ENCODE measurements at places on chromosomes 3 and 15.

DNA sequence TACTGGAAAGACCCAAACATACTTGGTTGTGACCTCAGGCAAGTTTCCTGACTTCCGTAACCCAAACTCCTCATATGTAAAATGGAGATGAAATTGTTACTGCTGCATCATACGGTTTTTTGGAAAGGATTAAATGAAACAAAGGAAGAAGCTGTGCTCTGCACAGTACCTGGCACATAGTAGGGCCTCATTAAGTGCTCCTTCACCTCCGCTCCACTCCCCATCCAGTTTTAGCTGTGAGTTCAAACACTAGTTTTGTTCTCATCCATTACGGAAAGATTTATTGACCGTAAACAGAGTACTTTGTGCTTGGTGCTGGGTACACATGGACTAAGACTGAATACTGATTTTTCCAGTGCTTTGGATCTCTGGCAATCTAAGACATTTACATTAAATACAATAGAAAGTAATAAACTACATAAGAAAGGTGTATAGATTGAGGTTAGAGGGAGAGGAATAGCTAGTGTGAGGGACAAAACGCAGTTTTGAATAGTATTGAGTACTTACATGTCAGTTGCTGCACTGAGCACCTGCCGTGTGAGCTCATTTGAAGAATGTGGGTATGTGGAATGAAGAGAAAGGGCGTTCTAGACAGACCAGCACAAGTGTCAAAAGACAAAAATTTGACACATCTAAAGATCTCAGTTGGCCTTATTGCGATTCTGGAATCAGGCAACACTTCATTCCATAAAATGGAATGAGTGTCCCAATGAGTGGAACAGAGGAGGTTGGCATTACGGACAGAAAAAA is 594 bp upstream of the ICE2 start:
- peak; percentile 33 for DNase-seq

DNA sequence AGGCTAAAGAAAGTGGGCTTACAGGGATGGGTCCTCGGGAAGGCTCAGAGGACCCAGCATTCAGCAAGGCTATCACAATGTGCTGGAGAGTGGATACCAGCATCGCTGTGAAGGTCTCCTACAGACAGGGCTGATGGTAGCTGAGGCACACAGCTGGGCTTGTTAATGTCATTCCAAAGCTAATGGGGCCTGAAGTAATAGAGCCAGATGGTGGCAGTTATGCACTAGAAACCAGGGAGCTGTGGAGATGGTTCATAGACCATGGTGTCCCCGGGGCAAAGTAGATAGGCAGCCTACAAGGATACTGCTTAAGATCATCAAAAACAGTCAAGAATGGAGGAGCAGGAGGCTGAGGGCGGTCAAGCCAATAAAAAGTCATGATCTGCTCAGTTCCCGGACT is 24.8 kb upstream of the BOC start:
- DNase-seq: no peak

DNA sequence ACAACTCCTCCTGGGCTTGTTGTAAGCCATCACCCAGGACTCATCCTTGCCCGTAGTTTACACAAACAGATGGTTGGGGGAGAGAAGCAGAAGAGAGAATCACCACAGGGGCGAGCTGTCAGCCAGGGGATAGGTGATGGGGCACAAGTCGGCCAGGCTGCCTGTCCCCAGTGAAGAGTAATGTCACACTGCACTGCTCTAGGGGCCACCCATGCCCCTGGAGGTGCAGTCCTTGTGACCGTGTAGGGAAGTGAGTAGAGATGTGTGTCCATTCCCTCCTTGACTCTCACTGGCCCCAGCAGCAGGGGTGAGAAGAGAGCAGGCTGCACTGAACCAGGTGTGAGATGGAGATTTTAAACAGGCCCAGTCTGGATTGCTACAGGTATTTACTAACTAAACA is 17.1 kb upstream of the PRSS50 start:
- DNase-seq: no peak

- no peak for DNase-seq
These were observed 182.7 kb upstream of the DCBLD2 start for GRCh38 chr3:99084156-99084555.

- DNase-seq: no peak
These were observed 586.4 kb downstream of the GRM7 start for GRCh38 chr3:7447197-7447769.

GRCh38 chr15:42726114-42726513 is 10.8 kb downstream of the CDAN1 start:
- DNase-seq: no peak

GRCh38 chr15:39127925-39128617 is 452.8 kb upstream of the THBS1 start:
- DNase-seq: peak; percentile 57

DNA sequence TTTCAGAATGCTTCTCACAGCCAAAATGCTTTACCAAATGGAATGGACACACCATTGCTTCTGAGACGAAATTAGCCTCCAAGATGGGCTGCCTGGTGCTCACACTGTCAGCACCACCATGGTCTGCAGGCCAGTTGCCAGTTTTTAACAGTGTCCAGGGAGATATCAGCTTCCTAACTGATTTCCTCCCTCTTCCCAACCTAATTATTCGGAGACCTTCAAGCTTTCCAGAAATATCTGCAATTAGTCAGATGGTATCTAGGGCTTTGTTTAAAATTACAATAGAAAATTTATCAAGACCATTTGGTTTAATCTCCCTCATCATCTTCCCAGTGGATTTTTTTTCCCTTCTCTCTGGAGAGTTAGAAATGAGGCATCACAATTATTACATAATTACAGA is 287.5 kb downstream of the ZPLD1 start:
- no peak for DNase-seq

DNA sequence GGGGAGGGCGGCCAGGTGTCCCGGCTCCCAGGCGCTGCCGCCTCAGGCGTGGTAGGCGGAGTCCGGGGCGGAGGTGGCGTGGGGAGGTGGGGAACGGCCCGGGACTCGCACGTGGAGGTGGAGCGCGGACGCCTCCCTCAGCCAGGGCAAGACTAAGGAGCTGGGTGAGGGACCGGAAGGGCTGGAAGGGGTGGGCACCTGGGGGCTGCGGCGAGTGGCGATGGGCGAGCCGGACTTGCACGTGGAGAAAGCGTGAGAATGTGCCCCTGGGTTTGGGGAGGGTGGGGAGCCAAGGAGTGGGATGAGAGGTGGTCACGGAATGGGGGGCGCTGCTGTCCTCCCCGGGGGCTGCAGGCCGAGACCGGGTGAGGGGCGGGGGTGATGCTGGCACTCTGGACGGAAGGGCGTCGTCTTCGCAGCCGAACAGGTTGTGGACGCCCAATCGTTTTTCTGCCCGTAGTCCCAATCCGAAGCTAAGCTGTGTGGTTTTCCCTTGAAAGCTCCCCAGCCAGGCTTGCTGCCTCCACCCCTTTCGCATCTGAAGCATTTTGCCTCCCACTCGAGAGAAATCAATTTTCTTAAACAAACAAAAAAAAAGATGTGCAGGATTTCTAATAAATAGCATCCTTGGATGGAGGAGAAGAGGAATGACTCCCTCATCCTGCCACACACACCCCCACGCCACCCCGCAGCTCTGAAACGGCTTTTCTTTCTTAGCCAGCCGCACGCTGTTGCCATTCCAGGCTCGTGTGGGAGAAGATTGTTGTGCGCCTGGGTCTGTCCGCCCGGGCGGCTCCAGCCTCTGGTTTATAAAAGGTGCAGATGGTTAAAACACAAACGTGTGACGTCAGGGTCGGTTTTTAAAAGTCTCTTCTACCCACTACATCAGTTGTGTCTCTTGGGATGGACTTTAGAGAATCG is 62.5 kb upstream of the ANKRD28 start:
- peak; percentile 82 for DNase-seq

DNA sequence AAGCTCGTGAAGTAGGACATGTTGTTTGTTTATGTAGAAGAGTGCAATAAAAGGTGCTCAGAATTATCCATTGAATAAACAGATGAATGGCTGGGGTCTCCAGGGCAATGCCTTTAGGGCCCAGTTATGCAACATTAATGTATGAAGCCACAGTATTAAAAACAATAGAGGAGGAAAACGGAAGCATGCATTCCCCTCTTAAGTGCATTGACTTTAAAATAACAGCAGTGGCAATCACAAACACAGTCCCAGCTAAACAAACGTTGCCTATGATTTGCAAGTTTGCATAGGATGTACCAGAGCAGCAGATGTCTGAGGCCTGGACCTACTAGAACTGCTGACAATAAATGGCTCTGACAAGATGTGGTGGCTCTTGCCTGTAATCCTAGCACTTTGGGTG is 60.6 kb upstream of the GCNT3 start:
- peak; percentile 13 for DNase-seq

DNA sequence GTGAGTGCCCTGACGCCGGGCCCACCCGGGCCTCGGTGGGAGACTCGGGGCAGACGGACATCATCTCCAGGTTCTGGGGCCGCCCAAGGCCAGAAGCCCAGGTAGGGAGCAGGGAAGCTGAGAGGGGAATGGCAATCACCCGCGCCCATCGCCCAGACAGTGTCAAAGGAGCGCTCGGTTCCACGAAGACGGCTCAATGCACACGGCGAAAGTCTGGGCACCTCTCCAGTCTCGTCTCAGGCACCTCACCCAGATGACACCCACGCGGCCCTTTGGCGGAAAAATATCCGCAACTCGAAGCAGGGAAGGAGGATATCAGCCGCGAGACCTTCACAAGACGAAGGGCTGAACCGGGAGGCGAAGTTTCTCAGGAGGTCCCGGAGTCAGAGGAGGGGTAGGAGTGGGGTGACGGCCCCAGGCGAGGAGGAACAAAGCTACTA is 916 bp downstream of the IL17RD start:
- DNase-seq: peak; percentile 11

- DNase-seq: no peak
These were observed 775 bp downstream of the CCNDBP1 start for GRCh38 chr15:43186003-43186353.

GRCh38 chr3:193852901-193853300 is 259.9 kb downstream of the OPA1 start:
- no peak for DNase-seq

- no peak for DNase-seq
These were observed 8.0 kb downstream of the TLR9 start for GRCh38 chr3:52217409-52217805.

DNA sequence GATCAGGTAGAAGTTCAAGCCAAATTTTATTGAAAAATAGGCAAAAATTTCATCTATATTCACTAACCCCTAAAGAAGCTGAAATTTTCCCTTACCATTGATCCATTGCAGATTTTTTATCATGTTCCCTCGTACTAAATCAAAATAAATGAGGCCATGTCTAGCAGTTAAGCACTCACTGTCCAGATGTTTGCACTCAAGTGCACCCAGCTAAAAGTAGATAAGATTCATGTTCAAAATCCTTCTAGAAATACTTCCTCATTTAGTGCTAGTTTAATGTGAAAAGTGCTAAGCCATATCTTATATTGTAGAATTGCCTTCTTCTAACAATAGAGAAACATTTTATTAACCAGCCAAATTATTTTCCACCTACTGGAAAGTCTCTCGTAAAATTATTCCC is 164.7 kb upstream of the UBE2E2 start:
- no peak for DNase-seq

DNA sequence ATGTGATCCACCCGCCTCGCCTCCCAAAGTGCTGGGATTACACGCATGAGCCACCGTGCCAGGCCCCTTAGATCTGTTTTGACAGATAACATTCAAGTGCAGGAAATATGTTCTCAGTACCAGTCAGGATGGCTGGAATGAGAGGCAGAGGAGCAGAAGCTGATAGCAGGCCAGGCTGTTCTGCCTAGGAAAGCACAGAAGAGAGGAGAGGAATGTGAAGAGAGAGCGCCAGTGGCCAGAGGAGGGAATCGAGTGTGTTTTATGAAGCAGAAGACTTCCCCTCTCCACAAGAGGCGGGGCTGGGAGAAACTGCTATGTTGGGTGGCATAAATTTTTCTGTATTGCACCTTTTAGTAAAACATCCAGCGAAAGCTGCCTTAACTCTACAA is 32.0 kb upstream of the RYK start:
- no peak for DNase-seq

- DNase-seq: no peak
These were observed 22.8 kb upstream of the JMJD7 start for GRCh38 chr15:41804916-41805666.

- DNase-seq: no peak
These were observed 104.9 kb upstream of the EOMES start for GRCh38 chr3:27827041-27827440.

DNA sequence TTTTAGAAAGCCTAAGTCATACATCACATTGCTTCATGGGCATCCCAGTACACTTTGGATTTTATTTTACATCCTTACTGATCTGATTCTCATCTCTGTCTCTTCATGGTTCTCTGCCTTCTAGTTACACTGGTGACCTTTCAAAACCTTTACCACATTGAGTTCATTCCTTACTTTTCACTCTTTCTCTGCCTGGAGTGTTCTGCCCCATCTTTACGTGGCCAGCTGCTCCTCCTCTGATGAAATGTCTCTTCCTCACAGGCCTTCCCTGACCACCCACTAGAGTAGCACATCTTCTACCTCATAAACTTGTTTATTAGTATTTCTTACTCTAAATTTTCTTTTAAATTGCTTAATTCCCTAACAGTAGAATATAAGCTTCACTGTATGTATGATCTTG is 17.7 kb downstream of the CTNNB1 start:
- no peak for DNase-seq

DNA sequence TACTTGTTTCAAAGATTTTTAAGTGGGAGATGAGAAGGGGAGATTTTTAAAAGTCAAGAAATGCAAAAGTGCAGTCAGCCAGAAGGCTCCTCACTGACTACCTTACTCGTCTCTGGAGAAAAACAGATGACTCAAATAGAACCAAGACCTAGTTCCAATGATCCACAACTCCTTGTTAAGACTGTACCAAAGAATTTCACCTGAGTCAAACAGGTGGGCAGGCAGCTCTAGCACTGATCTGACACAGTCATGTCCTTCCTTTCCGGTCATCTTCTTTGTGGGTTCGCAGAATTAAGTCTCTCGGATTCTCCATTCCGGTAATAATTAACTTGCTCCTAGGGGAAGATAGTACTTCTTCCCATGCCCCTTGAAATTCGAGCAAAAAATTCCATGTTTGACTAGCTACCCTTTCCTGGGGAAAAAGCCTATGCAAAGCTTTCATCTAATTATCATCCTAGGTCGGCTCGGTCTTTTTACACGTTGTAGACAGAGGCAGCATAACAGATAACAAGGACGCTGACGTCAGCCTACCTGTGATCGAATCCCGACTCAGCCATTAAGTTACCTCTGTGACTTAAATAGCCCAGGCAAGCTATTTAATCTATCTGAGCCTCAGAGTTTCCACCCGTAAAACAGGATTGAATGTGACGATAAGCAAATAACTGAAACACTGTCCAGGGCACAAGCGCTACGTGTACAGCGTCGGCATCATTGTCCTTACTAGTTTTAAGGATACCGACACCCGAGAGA is 758 bp downstream of the SELENOK start:
- DNase-seq: peak; percentile 34

Measured in NB4 (cell line).